Esophagus muscularis mucosa (tissue), 4 donors: ENCODE measurements at places on chromosomes 2 and 18. TPM values are rescaled to one million over a fixed set of nuclear protein-coding genes. Genes with fewer than 3 reads are reported as not detected.

DNA sequence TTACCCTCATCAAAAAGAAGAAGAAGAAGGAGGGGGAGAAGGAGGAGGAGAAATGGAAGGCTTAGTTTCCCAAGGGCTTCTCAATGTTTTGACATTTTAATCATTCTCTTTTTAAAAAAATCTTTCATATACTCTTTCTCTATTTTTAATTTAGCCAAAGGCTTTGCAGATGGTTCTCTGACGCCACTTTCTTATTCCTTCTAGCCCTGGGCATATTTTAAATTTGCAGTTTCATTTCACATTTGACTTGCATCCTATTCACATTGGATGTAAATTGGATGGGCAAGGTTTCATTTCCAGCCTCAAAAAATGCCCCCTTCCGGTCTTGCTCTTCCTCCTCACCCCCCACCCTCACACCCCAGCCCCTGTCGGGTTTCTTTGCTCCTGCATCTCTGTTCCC lies 29.8 kb downstream of the MAL start:
- DNase-seq: no peak

DNA sequence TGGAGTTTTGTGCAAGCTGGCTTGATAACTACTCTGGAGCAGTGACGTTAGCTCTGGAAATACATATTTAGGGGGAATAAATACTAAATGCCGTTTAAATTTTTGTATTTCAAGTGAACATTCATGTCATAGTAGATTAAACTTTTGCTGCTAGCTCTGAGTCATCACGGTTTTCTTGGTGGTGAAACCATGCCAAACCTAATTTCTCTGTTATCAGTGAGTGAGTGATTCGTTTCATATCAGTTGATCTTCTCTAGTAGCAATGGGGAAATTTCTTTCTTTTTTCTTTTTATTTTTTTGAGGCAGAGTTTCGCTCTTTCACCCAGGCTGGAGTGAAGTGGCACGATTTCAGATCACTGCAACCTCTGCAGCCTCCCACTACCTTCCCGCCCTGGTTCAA lies 211.1 kb downstream of the PTPRM start:
- no peak for DNase-seq

The DAW1 gene
- total RNA-seq: 0.26 TPM

The LOXL3 gene
- total RNA-seq: 7.1 TPM

The IL1B gene
- total RNA-seq: not detected

- no peak for DNase-seq
Measured at GRCh38 chr2:235647877-235648276, 154.0 kb downstream of the AGAP1 start.

GRCh38 chr2:224039770-224040440 lies 819 bp upstream of the SERPINE2 start:
- no peak for DNase-seq

The GCG gene
- total RNA-seq: not detected

- no peak for DNase-seq
Measured at GRCh38 chr2:216533609-216534008, 35.0 kb downstream of the RPL37A start.

The MYOM1 gene
- total RNA-seq: 17.2 TPM

DNA sequence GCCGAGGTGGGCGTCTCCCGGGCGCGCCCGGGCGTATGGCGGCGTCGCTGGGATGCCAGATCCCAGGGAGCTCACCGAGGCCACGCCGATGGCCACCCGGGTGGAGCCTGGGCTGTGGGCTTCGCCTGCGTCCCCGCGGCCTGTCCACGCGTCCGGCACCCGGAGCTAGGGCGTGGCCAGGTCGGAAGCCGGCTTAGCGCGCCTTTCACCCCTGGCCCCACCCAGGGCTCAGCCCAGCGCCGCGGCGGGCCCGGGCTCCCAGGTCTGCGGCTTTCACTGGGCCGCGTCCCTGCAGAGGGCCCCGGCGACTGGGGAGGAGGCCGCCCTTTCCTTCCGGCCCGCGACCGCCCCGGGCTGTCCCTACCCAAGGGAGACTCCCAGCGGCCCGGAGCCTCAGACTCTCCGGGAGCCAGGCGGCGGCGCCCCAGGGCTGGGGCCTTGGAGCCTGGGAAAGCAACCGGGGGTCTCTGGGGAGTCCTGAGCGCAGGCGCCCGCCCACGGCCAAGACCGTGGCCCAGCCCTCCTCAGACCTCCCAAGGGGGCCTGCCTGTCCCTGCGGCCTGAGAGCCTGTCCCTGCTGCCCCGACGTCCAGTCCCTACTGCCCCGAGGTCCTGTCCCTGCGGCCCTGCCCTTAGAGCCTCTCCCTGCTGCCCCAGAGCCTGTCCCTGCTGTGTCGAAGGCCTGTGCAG lies 36.3 kb upstream of the ITM2C start:
- no peak for DNase-seq

- DNase-seq: no peak
Measured at GRCh38 chr18:54923339-54923956, 35.8 kb downstream of the CCDC68 start.

DNA sequence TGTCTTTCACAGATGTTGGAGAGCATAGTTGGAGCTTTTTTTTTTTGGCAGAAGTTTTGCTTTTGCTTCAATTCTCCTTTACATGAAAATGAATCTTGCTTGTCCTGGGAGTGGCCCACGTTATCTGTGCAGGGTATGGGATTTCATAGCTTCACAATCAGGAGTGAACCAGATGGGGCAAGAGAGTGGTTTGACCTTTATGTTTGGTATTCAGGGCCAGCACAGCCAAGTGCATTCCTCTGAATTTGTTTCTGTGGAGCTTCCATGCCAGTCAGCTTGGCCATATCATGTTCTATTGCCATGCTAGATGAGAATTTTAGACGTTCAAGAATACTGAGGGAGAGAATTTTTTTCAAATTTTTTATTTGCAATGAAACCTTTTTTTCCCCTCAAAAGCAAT lies 116.6 kb downstream of the PRPF40A start:
- DNase-seq: no peak

DNA sequence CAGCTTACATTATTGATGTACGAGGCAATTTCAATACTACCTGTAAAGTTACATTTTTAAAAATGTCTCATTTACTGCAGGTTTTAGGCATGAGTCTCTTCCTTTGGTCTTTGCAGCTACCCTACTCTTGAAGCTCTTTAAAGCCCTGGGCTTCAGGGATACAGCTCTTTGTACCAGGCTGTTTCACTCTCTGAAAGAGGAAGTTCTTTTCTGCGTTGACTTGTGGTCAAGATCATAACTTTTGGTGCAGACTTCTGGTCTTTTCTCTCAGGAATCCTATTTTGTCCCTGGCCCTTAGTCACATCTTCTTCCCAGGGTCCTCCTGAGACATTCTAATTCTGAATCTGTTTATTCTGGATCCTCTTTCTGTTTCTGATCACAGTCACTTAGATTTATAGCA lies 16.6 kb upstream of the HRH4 start:
- DNase-seq: no peak

GRCh38 chr2:23445450-23445868 lies 60.5 kb downstream of the KLHL29 start:
- DNase-seq: no peak

DNA sequence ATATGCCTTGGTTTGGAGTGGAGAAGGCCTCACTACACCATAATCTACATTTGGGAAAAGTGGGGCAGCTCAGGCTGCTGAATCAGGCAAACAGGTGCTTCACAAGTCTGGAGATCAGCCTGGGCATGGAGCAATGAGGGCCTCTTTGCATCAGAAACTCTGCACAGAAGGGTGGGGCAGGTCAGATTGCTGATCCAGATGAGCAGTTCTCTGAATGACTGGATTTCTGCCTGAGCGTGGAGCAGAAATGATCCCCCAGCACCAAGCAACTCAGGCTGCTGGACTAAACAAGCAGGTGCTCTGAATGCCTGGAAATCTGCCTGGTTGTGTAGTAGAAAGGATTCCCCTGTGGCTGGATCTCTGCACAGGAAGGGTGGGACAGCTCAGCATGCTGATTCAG lies 605.3 kb upstream of the ZNF804A start:
- DNase-seq: no peak
